Suppressor macrophage treated with lipopolysaccharide for 1 hour (primary cell): ENCODE measurements at places on chromosomes 2 and 18.

DNA sequence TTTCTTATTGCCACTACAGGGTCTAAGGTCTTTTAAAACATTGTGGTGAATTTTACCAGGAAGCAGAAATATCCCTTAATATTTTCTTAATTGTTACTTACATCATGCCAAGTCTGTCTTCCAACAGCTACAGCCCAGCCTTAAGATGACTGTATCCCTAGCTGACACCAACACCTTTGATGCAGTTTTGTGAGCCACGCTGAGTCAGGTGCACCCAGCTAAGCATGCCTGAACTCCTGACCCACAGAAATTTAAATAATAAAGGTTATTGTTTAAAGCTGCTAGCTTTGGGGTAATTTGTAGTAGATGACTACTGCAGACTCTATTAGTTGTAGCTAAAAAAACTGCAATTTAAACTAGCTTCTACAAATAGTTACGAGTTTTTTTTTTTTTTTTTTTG is 1757.9 kb upstream of the LRRTM1 start:
- no peak for DNase-seq

DNA sequence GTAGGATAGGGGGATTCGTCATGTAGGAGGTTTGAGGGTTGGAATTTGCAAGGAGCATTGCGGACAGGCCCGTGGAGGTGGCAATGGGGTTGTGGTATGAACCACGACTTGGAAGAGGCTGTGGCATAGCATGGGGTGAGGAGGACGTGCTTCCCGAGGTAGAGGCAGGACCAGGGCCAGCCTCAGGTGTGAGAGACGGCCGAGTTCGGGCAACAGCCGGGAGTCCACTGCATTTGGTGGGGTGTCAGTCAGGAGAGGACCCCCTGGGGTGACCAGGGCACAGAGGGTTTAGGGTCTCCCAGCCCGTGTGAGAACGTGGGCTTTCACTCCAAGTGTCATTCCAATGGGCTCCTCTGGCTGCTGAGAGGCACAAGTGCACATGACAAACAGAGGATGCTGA is 339.0 kb downstream of the EIPR1 start:
- no peak for DNase-seq

DNA sequence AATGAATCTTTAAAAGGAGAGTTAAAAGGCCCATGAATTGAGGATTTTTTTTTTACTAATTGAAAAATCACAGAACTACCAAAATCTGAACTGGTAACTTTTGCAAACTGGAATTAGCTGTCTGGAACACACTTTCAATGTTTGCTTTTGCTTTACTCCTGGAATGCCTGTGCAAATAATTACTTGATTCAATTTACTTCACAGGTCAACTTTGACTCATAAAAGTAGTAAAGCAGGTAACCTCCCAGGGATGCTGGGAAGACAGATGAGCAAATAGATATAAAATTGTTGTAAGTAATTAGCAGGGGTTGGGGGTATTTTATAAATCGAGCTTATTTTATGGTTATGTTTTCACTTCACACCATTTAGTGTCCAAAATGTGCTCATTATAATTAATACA is 398.3 kb upstream of the HNRNPA3 start:
- no peak for DNase-seq

GRCh38 chr18:63098018-63098981 is 221.3 kb downstream of the BCL2 start:
- DNase-seq: no peak

DNA sequence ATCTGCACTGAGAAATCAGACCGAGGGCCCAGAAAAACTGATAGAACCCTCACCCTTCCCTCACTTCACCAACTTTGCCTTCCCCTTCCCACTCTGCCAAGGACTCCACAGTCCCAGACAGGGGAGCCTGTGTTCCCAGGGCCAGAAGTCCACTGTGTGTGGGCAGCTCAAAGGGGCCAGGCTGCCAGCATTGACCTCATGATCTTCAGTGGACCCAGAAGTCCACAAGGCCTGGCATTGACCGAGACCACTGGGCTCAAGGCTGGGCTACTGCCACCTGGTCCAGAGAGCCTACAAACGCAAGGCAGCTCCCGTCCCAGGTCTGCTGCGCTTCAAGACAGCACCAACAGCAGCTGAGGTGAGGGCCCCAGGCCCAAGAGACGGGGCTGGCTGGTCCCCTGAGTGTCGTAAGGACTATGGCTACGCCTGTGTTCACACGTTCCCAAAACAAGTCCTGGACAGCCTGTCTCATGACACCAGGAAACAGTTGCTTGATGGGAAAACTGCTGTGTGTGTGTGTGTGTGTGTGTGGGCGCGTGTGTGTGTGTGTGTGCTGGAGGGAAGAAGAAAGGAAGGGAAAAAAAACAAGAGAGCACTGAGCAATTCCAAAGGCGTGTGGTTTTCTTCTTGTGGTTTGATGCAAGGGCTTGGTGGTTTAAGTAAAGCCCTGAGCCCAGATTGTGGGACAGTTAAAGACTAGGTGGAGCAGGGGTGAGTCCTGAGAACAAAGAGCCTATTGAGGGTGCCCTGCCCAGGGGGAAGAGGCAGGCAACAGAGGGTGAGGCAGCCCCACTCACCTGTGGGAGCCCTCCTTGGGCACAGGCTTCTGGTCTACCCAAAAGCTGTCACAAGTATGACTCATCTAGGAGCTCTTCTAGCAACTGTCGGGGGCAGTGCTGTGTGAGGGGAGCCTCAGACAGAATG is 46.6 kb upstream of the ZBTB7C start:
- DNase-seq: no peak

GRCh38 chr2:140506606-140507005 is 1624.2 kb downstream of the LRP1B start:
- DNase-seq: no peak

GRCh38 chr2:162282765-162283425 is 35.6 kb downstream of the IFIH1 start:
- DNase-seq: no peak

DNA sequence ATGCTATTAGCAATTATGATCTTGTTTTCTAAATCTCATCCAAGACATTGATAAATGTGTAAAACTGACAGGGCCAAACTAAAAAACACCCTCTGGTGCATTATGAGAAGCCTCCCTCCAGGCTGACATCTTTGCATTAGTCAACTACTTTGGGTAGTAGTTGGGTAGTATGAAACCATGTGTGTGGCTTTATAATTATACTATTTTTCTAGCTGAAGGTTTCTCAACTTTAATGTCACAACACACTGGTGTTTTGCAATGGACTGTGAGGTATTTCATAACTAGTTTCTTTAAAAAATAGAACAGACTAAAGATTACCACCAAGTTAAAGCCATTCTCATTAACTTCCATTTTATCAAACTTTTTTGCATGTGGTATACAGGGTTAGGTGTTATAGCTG is 73.1 kb upstream of the RBMS1 start:
- peak; percentile 55 for DNase-seq

DNA sequence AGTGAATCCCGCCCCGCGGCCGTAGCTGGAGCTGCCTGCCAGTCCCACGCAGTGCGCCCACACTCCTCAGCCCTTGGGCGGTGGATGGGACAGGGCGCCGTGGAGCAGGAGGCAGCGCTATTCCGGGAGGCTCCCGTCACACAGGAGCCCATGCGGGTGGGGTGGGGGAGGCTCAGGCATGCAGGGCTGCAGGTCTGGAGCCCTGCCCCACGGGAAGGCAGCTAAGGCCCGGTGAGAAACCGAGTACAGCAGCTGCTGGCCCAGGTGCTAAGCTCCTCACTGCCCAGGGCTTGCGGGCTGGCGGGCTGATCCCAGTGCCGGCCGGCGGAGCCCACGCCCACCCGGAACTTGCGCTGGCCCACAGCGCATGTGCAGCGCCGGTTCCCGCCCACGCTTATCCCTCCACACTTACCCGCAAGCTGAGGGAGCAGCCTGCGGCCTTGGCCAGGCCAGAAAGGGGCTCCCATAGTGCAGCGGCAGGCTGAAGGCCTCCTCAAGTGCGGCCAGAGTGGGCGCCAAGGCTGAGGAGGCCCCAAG is 1152.8 kb upstream of the CELF4 start:
- no peak for DNase-seq

DNA sequence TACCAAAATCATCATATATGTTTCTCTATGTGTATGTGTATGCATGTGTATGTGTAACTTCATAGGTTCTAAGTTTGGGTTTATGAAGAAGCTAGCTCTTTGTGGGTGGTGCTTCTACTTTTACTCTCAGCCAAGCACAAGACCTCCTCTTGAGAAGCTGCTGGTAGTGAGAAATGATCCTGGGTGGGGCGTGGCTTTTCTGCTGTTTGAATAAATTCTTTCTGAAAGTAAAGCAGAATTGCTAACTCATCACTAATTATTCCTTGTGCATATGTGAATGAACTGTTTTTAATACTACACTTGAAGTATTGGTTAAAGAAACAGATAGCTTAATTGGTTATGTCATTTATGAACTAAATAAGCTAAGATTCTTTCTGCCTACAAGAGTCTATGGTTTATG is 7.6 kb upstream of the GAREM1 start:
- DNase-seq: no peak

GRCh38 chr2:218075975-218076811 is 7.1 kb downstream of the RUFY4 start:
- no peak for DNase-seq

DNA sequence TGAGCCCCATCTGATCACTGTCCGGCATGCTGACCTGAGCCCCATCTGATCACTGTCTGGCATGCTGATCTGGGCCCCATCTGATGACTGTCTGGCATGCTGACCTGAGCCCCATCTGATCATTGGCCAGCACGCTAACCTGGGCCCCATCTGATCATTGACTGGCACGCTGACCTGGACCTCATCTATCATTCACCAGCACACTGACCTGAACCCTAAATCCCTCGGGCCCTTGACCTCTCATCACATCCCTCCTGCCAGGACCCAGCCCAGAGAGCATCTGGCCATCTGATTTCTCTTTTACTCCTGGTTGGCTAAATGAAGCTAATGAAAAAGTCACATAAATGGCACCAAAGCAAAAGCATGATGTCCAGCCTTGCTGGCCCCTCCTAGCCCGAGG is 207.1 kb downstream of the NDUFA10 start:
- DNase-seq: no peak

- DNase-seq: no peak
Measured at GRCh38 chr2:120250640-120251039, 2.0 kb upstream of the RALB start.

GRCh38 chr18:59874166-59874565 is 25.6 kb upstream of the PMAIP1 start:
- DNase-seq: peak; percentile 79

DNA sequence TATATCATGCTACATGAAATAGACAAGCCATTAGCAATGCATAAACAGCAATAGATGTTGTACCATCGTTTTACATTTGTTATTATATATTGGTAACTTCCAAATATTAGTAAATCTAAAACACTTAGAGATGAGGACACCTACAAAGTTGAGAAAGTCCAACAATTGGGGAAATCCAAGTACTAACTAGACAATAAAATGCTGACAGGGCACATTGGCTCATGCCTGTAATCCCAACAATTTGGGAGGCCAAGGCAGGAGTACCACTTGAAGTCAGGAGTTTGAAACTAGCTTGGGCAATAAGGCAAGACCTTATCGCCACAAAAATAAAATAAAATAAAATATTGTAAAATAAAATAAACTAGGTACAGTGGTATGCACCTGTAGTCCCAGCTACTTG is 1023.1 kb downstream of the SUCLG1 start:
- DNase-seq: no peak

GRCh38 chr2:181224866-181225265 is 232.3 kb upstream of the ITGA4 start:
- no peak for DNase-seq

- DNase-seq: no peak
Measured at GRCh38 chr2:7508296-7508943, 591.2 kb downstream of the RNF144A start.

- no peak for DNase-seq
Measured at GRCh38 chr2:233011268-233011650, 1.8 kb downstream of the NGEF start.

DNA sequence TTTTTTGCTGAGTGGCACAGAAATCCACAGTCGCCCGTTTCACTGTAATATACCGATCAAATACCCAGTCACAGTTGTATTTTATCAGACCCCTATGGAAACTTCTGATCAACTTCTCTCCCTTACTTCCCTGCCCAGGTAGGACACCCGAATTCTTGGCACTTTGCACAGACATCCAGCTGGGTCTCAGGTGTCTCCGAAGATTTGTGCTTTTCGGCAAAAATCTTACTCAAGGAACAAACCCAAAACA is 596 bp downstream of the MREG start:
- DNase-seq: no peak

GRCh38 chr2:205474741-205475415 is 207.4 kb upstream of the NRP2 start:
- no peak for DNase-seq

GRCh38 chr2:113251118-113251517 is 27.6 kb downstream of the PAX8 start:
- peak; percentile 40 for DNase-seq

- DNase-seq: no peak
Measured at GRCh38 chr2:8661235-8661634, 20.6 kb upstream of the ID2 start.

DNA sequence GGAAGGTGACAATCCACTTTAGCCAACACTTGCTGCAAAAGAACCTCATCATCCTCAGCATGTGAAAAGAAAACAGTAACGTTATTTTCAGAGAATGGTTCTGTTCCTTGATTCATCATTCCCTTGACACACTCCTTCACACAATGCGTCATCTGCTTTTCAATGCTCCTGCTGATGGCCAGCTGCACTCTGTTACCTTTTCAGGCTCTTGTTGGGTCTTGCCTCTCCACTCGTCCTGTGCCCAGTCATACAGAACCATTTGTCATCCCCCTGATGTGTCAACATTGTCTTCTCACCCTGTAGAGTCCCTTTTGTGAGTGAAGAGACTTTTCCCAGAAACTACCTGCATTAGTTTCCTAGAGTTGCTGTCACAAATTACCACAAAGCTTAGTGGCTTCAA is 12.2 kb upstream of the DTNA start:
- DNase-seq: no peak

DNA sequence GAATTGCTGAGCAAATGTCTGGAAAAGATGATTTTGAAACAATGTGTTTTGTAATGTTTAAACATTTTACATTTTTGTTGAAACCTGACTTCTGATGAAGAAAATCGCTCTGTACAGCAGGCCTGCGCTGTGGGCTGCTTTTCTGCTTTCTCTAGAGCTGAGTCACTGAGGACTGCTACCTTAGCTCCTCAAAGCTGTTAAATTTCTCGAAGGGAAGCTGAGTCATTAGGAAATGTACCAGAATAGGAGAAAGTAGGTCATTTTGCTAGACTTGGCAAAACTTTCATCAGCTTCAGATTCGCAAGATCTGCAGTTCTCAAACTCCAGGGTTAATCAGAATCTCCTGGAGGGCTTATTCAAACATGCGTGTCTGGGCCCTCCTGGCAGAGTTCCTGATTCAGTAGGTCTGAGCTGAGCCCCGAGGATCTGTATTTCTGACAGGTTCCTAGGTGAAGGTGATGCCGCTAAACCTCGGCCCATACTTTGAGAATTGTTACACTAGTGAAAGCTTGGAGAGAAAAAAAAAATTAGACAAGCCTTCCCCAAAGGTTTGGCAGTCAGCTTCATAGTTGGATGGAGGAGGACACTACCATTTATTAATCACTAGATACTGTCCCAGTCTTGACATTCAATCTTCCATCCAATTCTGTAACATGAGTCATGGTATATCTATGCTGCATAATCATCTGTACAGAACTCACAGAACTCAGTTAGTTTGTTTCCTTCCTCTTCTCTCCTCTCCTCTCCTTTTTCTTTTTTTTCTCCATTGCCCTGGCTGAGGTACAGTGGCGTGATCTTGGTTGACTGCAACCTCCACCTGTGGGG is 297.6 kb downstream of the PARD3B start:
- peak; percentile 7 for DNase-seq
